ENCODE measurements at places on chromosomes 11 and 22.

DNA sequence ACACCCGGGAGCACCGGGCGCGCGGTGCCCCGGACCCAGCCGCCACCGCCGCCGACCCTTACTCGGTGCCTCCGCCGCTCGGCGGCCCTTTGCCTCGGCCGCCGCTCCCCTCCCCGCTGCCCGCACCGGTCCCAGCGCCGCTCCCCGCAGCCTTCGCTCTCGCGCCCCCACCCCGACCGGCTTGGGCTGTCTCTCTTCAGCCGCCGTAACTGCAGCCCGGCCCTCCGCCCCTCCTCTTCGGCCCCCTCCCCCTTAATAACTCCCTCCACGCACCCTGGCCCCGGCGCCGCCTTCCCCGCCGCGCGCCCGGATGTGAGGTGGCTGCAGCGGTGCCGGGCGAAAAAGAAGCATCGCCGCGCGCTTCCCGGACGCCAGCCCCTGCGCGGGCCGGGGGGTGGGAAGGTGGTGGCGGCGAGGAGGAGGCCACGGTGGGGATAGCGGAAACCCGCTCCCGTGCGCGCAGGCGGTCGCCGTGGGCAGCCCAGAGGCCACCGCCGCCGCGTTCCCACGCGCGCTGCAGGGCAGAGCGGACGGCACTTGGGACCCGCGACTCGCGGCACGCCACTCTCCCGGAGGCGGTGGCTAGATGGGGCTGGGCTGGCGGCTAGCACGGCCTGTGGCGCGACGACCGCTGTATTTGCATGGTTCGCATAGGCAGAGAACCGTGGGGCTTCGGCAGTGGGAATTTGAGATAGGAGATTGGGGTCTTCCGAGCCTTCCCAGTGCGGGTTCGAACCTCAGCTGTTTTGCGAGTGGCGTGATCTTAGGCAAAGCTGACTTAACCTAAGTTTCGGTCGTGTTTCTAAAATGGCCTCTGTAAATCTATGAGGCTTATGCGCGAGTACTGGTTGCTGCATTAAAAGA, at the start of gene EIF4ENIF1:
EIF4ENIF1 (minus strand) TSS at position 211 of the 864 bp plus-strand sequence. CDS start 1,124 bp downstream, outside the sequence.
- DNase-seq, result peak; percentile 72

DNA sequence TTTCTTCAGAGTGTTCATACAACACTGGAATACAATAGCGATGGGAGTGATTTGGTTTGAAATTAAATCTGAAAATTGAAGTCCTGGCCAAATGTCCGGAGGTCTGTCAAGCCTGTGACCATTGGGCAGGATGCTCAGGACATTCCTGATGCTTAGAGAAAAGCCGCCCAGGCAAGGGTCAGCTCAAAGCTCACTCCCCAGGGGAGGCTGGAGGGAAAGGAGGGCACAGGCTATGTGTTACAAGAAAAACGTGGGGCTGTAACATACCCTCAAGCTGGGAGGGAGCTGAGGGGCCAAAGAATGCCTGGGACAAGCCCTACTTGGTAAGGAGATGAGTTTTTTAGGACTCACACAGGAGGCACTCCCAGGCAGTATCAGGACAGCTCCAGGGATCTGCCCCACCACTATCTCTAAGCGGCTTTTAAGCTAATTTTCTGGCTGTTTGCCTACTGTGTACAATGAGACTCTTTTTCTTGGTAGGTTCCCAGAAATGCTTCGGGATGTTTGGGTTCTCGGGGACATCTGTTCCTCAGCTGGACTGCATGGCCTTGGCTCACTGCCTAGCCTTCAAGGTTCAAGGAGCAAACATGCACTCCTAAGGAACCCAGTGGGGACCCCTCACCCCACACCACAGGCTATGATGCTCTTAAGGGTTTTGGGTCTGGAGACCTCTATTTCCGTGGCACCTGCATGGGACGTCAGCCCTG, 500.1 kb downstream of the BRD1 start:
- DNase-seq, result no peak

GRCh38 chr22:39230261-39231196, 14.3 kb downstream of the PDGFB start:
- no peak for DNase-seq

DNA sequence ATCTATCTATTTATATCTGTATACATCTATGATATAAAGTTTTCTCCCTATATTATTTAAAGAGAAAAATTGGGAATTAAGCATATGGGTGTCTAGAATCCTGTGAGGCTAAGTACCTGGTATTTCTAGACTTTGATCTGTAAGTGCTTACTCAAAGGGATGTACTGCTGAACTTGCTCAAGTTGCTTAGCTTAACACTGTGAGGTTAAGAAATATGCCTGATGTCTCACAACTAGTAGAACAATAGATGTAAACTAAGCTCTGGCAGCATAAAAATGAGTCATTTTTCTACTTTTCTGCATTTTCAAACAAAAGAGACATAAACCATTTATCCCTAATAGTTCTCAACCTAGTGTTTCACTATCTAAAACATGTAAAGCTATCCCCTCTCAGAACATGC, 744.4 kb upstream of the ANO3 start:
- DNase-seq, result no peak

DNA sequence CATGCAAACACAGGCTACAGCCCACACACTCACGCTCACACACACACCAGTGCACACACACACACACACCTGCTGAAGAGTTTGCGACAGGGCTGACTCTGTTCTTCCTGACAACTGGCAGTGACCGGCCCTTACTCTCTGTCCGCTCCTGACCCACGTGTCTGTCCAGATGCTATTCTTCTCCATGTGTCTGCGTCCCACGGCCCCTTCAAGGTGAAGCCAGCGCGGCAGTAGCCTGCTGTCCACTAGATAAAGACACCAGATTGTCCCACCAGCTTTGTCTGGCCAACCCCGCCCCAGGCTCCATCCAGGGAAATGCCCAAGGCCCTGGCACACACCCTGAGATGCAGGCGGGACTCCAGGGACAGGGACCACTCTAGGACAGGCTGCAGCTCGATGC, 713.9 kb downstream of the BRD1 start:
- no peak for DNase-seq

- DNase-seq, result peak; percentile 62
These were observed 39.7 kb downstream of the USP35 start for GRCh38 chr11:78228467-78228866.

- DNase-seq, result no peak
These were observed 230.7 kb upstream of the CHORDC1 start for GRCh38 chr11:90453525-90453924.

- no peak for DNase-seq
These were observed 319.3 kb downstream of the CADM1 start for GRCh38 chr11:115184901-115185300.

DNA sequence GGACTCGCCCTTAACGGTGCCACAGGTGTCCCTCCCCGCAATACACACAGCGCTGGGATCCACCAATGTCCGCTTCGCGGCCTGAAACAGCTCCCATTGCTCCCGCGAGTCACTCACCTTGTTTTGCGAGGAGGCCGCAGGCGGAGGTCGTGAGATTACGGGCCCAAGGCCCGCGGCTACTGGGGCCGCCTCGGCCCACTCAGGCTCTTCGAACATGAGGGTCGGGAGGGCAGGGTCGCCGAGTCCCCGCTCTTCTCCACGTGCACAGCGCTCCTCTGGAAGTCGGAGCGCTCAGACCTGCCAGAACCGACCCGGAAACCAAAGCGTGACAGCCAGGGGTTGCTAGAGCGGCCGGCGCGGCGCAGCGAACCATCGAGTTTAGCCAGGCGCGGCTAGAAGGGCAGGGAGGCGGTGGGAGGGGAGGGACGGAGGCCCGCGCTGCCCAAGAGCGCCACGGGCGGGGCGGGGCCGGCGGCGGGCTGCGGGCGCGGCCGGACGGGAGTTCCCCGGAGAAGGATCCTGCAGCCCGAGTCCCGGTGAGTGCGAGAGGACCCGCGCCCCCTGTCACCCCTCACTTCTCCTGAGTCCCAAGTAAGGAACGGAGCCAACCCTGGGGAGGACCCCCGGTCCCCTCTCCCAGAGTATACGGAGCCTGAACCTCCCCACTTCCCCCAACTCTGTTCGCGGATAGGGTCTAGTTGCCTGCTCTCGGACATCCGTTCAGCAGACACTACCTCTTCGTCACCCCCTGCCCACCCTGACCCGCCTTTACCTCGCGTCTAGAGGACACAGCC, at the start of the genes ILK and RRP8:
ILK (plus strand) TSS at position 488 of the 794 bp plus-strand sequence. CDS start 498 bp downstream, outside the sequence.
RRP8 (minus strand) TSS at position 330 of the 794 bp plus-strand sequence; CDS start at position 216, 114 bp downstream.
- peak; percentile 94 for DNase-seq

- DNase-seq, result no peak
These were observed 855.6 kb downstream of the KCNA4 start for GRCh38 chr11:29161191-29161590.

GRCh38 chr11:12818333-12819015, 144.3 kb downstream of the TEAD1 start:
- no peak for DNase-seq

- DNase-seq, result peak; percentile 34
These were observed 4.6 kb upstream of the CCDC188 start for GRCh38 chr22:20155330-20156041.

DNA sequence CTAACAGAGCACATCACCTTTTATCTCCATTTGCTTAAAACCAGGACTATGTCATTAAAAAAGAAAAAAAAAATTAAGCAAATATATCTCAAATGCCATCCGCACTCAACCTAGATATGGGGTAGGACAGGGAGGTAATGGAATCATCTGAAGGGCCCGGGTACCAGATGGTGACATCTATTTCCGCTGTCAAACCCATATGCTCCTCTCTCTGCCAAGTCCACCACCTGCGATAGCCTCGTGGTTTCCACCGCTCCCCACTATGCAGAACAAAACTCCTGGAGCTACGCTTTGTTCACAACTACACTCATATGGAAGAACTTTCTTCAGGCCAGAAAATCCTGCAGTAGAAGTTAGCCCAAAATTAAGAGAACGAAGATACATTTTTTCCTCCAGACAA, 31.4 kb downstream of the FEZ1 start:
- no peak for DNase-seq

GRCh38 chr11:14026961-14027360, 64.4 kb downstream of the SPON1 start:
- DNase-seq, result no peak

GRCh38 chr11:86798988-86799387, 1.4 kb upstream of the PRSS23 start:
- no peak for DNase-seq

DNA sequence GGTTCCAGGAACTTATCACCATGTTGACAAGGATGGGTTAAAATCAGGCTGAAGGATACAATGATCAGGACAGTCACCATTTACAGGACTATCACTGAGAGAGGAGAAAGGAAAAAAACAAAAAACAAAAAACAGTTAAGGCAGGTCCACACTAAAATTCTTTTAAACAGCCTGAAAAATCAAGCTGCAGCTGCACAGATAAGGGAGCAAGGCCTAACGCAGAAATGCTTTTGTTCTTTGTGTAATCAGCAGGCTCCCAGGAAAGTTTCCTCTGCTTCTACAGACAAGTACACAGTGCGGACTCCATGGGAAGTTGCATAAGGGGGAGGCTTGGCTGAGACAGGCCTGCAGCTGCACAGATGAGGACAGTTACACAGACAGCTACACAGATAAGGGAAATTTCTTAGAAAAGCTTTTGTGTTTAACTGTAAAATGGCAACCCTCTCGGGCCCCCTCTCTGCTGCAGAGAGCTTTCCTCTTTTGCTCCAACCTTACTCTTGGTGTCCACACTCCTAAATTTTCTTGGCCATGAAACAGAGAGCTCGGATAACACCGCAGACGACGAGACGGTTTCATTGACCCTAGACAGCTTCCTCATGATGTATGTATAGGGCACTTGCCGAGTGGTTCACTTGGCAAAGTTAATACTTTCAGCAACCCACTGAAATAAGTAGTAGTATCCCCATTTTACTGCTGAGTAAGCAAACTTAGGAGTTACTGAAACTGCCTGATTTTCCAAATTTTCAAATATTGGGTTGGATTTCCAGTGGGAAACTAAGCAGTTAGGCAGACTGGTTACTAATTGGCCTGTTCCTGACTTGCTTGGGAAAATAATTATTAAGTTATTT, 45.5 kb downstream of the PIWIL3 start:
- no peak for DNase-seq

DNA sequence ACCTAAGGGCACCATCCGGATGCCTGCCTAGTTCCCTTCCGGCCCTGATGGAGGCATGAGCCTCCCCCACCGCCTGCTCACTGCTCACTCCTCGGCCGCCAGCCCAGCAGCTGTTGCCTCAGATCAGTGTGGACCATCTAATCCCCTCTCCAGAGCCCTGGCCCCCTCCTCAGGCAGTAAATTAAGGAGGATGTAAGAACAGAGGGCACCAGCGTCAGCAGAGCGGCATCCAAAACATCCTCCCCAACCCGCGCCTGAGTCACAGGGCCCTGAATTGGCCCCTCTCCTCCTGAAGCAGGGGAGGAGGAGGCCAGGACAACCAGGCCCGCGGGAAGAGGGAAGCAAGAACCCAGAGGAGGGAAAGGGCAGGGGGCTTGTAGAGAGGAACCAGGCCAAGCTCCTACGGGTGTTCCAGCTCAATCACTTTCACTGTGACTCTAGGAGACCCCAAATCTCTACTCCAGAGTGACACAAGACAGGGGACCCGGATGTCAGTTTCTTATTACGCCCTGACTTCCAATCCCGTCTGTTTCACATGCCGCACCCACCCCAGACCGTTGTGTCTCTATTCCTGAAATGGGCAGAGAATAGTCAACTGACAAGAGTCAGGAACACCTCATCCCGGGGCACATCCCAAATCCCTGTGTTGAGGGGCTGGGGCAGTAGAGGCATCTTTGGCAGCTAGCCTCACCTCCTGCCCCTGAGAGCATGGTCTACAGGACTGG, 31.3 kb upstream of the MYOD1 start:
- DNase-seq, result no peak

GRCh38 chr22:46367707-46368191, 32.2 kb downstream of the TRMU start:
- no peak for DNase-seq

- no peak for DNase-seq
These were observed 915 bp upstream of the OSBP start for GRCh38 chr11:59616396-59616982.

DNA sequence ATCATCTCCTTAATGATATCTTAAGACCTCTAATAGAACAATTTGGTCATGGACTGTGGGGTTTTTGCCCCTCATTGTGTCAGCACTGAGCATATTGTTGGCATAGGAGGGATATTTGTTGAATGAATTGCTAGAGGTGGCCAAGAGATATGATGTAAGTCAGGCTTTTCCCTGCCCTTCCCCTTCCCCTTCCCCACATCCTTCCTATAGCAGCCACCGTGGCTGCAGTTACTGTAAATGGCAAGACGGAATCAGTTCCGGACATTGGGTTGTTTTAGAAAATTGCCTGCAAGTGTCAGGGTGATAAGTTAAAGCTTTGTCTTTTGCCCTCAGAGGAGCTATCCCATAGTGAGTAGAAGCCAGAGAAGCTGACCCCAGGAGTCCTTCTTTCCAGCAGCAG, 23.0 kb downstream of the LIMK2 start:
- DNase-seq, result no peak

- no peak for DNase-seq
These were observed 29.7 kb downstream of the XRCC6 start for GRCh38 chr22:41650821-41651220.

GRCh38 chr11:83162377-83162776, 5.4 kb downstream of the PCF11 start:
- no peak for DNase-seq

Data from NCI-H2227 treated with DMSO at 0.1 percent for 48 hours (cell line).